Bronchial epithelial cell (primary cell): ENCODE measurements at places on chromosomes 3 and 15. TPM values are rescaled to one million over a fixed set of nuclear protein-coding genes. Genes with fewer than 3 reads are reported as not detected.

FOXL2 gene
- 0.26 and 0.51 TPM in 2 replicates for total RNA-seq

NPAP1 gene
- total RNA-seq, result not detected in 2 replicates

PRR20G gene
- total RNA-seq, result not detected in 2 replicates

IFT57 gene
- 17.6 and 35.1 TPM in 2 replicates for total RNA-seq

CRYGS gene
- total RNA-seq, result 0.79 and 1.7 TPM in 2 replicates

CELF6 gene
- total RNA-seq, result under 0.01 TPM in 1 of 2 replicates, not detected in the other
